ENCODE measurements at places on chromosomes 6 and 20.
A peak's percentile ranks its signal among the peaks of the same experiment; 100 is the strongest.

- no peak for DNase-seq
These were observed 41.7 kb downstream of the FRK start for GRCh38 chr6:116018976-116019375.

- DNase-seq = no peak
These were observed 106.4 kb downstream of the SCP2D1 start for GRCh38 chr20:18919996-18920395.

DNA sequence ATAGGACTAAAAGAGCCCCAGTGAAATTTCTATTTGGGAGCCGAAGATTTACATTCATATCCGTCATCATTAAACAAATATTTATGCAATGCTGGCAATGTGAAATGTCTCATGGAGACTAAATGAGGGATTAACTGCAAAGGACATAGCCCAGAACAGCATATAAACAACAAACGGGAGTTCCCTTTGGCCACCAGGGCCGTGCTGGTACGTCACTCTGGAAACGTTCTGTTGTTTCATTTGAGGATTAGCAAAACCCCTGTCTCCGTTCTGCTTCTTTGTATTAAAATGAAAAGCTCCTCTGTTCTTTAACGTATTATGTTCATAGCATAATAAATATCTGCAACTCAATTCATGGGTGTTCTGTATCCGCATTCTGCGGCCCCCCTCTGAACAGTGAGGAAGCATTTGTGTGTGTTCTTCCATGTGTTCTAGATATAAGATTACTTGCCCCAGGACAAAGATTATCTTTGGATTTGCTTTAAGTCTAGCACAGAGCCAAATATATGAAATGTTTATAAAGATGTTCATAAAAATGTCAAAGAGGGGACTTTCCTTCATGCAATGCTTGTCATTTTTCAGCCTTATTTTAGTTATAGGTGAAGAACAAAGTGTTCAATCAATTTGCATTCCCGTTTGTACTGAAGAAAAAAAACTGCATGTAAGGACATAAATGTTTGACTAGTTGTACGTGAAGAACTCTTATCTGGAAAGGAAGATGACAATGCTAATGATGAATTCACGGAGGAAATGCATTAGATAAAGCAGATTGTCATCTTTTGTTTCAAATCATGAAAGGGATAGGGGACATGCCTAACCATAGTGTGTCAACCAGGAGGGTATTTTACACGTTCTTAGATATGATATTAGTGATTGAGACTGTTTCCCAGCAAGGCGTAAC lies 90.0 kb upstream of the TNFAIP3 start:
- no peak for DNase-seq

DNA sequence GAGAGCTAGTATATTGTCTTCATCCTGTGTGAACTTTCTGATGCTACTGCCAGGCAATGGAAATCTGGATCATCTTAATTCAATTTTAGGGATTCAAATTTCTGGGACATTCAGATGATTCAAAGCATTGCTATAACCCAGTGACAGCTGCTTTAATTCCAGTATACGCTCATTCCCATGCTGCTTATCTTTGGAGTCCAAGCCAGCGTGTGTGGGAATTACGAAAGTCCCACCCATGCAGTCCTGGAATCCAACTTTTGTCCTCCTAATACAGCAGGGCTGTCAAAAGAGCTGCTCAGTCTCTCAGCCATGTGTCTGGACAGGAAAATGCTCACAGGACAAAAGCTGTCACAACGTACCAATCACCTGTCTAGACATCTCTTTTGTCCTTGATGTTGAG lies 219.8 kb downstream of the LAMA2 start:
- DNase-seq = no peak

DNA sequence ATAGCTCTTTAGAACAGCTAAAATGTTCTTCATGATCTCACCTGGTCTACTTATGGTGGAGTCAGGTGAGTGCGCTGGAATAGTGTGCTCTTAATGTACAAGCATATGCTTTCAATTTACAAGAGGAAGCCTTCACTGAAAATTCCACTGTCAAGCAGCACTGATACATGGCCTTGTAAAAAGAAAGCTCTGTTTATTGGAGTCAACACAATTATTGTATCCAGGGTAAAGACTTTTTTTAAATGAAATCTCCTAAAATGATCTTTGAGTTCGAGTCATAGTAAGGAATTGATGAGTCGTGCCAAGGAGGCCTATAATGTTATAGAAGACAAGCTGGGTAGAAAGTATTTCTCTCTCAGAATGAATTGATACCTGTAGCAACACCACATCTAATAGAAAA lies 41.6 kb upstream of the CARMIL1 start:
- no peak for DNase-seq

DNA sequence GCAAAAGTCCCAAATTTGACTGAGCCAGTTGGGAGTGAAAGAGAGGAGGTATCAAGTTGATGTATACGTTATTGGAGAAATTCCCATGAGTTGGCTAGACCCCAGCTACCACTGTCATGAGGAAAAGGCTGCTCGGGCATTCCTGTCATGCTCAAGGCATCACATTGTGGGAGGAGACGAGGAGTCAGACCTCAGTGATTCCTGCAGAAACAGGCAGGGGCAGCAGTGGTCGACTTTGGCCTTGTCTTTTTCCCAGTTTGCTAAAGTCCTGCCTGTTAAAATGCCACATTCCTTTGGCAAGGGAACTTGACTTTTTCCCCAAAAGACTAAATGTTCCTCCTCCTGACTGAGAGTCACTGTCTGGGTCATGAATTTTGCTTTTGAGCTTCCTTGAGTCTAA lies 295.5 kb upstream of the HS3ST5 start:
- no peak for DNase-seq

DNA sequence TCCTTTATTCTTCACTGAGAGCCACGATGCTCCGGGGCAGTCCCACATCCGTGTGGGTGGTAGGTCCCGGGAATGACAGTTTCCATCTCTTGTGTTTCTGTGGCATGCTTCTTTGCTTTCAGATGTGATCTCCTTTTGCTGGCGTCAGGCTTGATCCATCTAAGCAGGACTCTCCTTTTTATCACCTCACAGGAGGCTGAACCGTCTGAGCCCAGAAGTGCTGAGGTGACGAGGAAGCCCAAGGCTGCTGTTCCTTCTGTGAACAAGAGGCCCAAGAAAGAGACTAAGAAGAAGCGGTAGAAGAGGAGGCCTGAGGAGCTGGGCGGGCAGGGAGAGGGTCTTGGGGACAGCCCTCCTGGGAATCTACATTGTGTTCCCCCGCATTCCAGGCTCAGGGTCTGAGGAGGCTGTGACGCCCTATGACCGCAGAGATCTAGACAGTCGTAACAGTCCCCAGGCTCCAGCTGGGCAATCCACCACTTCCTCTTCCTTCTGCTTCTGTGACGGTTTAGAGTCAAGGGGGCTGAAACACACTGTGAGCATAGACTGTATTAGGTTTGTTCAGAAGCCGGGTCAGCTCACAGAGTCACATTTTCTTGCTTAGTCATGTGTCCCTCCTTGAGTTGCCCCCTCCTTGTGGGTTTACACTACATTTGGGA lies 26.8 kb downstream of the MANBAL start:
- DNase-seq = no peak

- no peak for DNase-seq
These were observed 940 bp upstream of the HS3ST5 start for GRCh38 chr6:114343782-114344144.

DNA sequence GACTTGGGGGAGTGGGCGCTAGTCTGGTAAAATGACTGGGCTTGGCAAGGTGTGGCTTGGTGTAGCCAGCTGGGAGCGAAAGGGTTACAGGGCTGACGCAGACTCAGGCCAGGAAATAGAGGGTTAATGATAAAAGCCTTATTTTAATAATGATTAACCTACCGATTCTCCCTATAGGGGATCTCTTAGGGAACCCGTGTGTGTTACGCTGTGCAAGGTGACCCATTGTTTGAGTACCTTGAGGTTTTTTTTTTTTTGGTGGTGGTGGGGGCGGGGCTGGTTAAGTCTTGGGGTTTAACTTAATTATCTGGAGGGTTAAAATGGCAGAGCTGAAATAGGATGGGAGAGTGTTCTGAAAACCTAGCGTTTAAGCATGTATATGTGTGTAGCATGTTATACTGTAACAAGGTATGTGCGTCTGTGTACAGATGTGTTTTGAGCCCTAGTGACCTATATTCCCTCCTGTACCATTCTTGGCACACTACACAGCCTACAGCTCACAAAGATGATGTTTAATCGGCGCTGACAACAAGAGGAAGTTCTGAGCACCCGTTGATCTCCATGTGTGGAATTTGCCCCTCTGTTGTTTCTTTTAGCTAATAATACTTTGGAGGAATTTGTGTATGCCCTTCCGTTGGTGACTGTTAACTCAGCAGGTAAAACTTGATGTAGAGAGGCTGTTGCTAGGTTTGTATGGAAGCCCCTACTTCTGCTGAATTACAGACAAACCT lies 1.3 kb downstream of the CARMIL1 start:
- DNase-seq = no peak

GRCh38 chr20:47724910-47725247 lies 60.4 kb downstream of the SULF2 start:
- no peak for DNase-seq

DNA sequence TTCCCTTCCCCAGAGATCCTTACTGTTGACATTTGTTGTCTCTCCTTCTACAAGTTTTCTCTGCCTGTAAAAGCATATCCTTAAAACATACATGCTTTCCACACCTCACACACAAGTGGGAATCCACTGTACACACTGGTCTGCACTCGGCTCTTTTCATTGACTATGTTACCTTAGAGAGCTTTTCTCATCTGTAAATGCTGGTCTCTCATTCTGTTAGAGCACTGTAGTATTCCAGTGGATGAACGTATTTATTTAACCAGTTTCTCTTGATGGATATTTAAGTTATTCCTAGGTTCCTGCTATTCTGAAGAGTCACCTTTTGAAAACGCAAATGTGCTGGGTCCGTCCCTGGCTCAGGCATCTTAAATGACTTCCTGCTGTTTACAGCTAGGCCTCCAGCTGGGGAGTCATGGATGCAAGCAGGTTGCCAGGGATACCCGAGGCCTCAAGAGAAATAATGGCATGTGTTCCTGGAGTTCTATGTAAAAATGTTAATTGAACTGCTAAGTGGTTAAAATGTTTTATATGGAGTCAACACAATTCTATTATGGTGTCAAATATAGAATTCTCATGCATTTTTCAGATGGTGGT lies 61.1 kb upstream of the TGM3 start:
- DNase-seq = no peak

GRCh38 chr6:24415753-24416152 lies 13.0 kb downstream of the MRS2 start:
- no peak for DNase-seq

GRCh38 chr20:33071198-33071597 lies 8.2 kb upstream of the BPIFB4 start:
- DNase-seq = no peak

- DNase-seq = no peak
These were observed 69.2 kb upstream of the PIM1 start for GRCh38 chr6:37100745-37101144.

GRCh38 chr20:4100679-4101078 lies 85.3 kb upstream of the RNF24 start:
- DNase-seq = no peak

- DNase-seq = peak; percentile 30
These were observed 114.4 kb upstream of the PRND start for GRCh38 chr20:4607287-4607713.

DNA sequence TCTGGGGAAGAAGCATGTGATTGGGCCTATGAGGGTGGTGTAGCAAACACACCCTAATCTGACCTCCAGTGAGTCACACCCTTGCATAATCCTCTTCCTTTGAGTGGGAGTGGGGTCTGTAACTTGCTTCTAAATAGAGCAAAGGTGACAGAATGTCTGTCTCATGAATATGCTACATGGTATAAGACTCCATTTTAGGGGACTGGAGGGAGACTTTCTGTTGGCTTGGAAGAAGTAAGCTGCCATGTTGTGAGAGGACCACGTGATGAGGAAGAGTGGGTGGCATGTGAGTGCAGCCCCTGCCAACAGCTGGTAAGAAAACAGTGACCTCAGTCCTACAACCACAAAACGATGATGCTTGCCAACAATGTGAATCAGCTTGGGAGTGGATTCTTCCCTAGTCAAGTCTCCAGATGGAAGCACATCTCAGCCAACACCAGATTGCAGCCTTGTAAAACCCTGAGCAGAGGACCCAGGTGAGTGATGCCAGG lies 3.7 kb downstream of the AK9 start:
- no peak for DNase-seq

GRCh38 chr20:21808863-21809664 lies 103.6 kb downstream of the PAX1 start:
- DNase-seq = peak; percentile 54

- DNase-seq = no peak
These were observed 85.3 kb downstream of the DCDC2 start for GRCh38 chr6:24272553-24272952.

DNA sequence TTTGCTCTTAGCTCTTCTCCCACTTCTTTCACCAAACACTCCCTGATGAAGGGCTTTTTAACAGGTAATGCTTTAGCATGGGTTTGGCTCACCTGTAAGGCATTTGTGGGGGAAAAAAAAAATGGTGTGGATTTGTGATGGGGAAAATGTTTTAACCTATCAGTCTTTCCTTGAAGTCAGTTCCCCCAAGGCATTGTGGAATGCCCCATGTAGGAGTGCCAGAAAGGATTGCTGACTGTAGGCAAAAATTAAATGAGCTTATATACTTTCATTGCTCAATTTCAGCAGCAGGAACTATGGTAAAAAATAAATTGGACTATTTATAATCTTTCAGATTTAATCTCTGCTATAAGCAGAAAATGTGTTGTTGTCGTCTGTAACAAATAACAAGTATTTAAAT lies 10.6 kb upstream of the SASH1 start:
- DNase-seq = no peak

DNA sequence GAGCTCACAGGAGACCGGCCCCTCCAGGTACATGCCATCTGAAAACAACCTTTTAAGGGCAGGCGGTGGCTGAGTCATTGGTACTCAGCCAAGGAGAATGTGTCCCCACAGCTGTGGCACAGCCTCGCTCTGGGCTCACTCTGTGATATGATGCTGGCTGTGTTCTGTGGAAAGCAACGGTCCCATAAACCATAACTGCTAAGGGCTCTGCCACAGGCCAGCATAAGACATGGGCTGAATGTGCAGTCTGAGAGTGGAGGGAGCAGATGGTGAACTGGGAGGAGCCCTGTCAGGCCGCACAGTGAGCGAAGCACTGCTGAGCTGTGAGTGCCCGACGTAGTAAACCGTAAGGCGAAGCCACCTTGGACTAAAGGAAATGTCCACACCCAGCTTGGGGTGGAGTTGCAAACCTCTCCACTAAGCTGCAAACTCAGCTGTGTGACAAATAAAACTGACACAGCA lies 375.8 kb downstream of the THBS2 start:
- no peak for DNase-seq

DNA sequence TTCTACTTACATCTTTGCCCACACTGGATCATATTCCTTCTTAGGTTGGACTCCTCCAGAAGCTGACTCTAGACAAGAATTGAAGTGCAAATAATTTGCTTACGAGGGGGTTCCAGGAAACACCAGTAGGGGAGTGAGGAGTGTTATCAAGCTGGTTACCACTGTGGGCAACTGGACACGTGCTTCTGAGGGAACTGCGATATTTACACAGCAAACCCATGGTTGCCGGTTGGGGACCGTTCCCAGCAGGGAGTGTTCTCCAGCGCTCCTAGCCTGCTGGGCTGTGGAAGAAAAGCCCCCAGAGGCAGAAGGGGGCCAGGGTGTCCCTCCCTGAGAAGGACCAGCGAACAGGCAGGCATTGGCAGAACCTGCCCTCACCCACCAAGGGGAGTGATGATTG lies 21.7 kb downstream of the MDFI start:
- no peak for DNase-seq

- DNase-seq = no peak
These were observed 107.0 kb downstream of the JARID2 start for GRCh38 chr6:15352845-15353244.

GRCh38 chr20:50281831-50282591 lies 91.4 kb downstream of the CEBPB start:
- no peak for DNase-seq

Measured in stimulated activated CD4-positive, alpha-beta T cell treated with anti-CD3 and anti-CD28 coated beads, Interleukin-4, amount 100 ng/mL, for 48 hours (primary cell).